ENCODE measurements at places on chromosomes 4 and X.

DNA sequence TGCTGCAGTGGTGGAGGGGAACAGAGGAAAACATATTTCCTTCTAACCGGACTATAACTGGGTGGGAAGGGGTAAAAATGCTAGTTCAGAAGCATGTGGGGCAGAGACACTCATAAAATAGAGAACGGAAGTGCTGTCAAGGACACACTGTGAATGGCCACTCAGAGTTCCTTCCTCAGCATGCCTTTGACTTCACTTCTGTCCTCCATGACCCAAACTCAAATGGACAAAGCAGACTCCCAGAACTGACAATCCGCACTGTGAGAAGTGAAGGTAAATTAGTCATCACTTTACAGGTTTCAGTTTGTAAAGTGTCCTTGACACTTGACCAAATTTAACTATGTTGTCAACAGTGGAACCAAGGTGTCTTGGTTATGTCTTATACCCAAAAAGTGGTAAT is 30.2 kb upstream of the ELF2 start:
- no peak for DNase-seq

DNA sequence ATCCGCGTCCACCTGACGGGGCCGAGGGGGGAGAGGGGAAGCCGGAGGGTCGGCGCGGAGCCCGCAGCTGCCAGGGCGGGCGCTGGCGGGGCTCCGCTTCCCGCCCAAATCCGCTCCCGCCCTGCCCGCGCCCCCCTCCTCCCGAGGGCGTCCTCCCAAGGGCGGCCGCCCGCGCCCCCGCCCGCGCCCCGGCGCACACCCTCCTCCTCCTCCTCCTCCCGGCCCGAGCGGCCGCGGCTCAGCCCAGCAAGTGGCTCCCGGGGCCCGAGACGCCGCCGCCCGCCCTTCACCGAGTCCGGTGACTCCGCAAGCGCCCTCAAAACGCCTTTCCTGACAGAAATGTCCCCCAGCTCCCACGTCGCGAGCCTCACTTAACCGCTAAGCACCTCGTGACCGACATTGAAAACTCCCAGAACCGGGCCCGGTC is 487 bp downstream of the HMGB2 start:
- peak; percentile 46 for DNase-seq

- DNase-seq = no peak
These were observed 94.8 kb upstream of the DCLK2 start for GRCh38 chr4:149983401-149983800.

GRCh38 chr4:86338989-86339388 is 20.9 kb downstream of the MAPK10 start:
- DNase-seq = peak; percentile 43

- DNase-seq = no peak
These were observed 57.2 kb downstream of the USP38 start for GRCh38 chr4:143241892-143242291.

GRCh38 chr4:155478336-155478835 is 101.6 kb upstream of the MAP9 start:
- no peak for DNase-seq

GRCh38 chr4:40916880-40917279 is 167.1 kb downstream of the NSUN7 start:
- DNase-seq = peak; percentile 85

GRCh38 chrX:5936438-5936837 is 292.2 kb downstream of the NLGN4X start:
- DNase-seq = no peak

GRCh38 chrX:13367950-13368349 is 48.1 kb upstream of the ATXN3L start:
- DNase-seq = no peak

GRCh38 chr4:65825116-65825753 is 154.9 kb upstream of the EPHA5 start:
- peak; percentile 6 for DNase-seq

DNA sequence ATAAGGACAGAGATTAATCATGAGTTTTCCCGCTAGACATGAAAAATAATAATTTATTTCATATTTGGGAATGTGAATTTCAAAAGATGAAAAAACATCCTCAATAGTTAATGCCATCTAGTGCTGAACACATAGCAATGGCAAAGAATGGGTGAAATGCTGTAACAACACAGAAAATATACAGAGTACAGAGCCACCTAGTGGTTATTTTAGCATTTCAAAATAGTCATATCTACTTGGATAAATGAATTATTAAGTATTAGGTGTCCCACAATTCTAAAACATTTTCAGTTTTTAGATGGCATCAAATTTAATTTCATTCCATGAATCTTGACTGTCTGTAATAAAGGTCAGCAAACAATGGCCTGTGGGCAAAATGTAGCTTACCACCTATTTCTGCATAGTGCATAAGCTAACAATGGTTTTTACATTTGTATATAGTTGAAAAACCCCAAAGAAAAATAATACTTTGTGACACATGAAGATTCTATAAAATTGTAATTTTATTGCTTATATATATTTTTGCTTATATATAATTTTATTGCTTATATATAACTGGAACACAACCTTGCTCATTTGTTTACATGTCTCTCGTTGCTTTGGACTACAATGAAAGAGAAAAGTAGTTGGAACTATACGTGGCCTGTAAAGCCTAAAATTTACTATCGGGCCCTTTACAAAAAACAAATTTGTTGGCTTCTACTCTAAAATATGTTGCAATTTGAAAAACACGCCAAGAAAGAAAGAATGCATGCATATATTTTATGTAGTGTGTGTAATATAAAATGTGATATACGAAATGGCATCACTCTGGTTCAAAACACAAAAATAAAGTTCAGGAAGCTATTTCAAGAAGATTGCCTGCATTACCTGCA is 99.1 kb upstream of the FAM47C start:
- DNase-seq = peak; percentile 52

DNA sequence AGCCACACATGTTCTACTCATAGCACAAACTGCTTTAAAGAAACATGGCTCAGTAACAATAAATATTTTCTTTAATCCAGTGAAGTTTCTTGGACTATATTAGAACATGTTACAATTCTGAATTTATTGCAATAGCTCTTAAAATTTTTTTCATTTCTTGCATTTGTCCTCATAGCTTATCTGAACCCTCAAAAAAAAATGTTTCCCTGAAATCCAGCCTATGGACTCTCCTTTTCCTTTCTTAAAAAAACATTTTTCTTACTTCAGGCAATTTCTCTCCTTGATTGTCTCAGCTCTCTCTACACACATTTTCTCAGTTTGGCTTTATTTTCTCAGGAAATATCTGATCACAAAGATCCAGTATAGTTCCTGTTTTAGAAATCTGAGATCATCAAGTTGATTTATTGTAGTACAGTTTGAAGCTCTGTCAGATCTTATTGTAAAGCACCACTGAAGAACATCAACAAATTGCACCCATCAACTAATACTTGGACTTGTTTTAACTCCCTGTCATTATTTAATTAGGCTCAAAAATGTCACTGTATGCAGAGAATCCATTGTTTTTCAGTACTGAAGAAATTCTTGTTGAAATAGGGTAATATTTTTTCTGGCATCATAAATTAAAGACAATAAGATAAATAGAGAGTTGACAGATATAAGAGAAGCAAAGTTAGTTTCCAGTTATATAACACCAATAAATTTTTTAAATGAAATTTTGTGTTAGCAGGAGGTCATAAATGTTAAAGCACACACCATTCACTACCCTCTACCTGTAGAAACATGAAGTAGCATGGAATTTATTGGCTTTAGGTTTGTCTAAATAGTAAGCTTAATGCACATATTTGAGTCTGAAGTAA is 317.7 kb downstream of the ARHGAP24 start:
- no peak for DNase-seq

DNA sequence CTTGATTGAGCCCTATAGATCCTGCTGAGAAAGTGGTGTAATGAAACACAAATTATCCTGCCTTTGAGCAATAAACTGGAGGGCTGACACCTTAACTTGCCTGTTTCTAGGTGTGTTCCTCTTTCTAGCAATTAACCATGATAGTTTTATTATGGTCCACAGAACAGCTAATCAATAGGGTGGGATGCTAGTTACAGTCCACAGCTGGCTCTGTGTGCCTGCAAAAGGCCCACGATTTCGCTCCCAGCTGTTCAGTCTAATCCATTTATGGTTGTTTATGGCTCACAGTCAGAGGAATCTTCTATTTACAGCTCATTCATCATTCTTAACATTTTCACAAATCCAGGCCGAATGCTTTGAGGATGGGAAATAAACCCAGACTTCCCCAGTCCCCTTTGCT is 674.9 kb downstream of the SMARCA1 start:
- DNase-seq = no peak

- DNase-seq = peak; percentile 30
These were observed 132.0 kb downstream of the ATG4A start for GRCh38 chrX:108223585-108223984.

- no peak for DNase-seq
These were observed 15.0 kb upstream of the ELF4 start for GRCh38 chrX:130125091-130125874.

DNA sequence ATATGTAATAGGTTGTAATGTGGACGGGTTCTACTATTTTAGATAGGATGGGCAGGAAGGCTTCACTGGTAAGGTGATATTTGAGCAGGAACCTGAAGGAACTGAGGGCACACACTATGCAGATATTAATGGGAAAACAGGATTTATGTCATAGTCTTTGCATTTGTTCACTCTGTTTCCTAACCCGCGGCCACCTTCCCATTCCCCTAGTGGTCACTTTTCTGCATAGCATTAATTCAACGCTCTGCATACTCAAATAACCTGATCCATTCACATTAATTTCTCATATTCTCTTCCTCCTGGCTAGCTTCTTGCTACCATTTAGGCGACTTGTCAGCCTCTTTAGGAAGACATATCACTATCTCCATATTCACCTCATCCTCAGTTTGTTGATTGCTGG is 61.5 kb downstream of the GSPT2 start:
- DNase-seq = no peak

- peak; percentile 68 for DNase-seq
These were observed 56.0 kb downstream of the PDLIM5 start for GRCh38 chr4:94507708-94508107.

- DNase-seq = no peak
These were observed 20.5 kb downstream of the AKAP4 start for GRCh38 chrX:50180073-50180940.

DNA sequence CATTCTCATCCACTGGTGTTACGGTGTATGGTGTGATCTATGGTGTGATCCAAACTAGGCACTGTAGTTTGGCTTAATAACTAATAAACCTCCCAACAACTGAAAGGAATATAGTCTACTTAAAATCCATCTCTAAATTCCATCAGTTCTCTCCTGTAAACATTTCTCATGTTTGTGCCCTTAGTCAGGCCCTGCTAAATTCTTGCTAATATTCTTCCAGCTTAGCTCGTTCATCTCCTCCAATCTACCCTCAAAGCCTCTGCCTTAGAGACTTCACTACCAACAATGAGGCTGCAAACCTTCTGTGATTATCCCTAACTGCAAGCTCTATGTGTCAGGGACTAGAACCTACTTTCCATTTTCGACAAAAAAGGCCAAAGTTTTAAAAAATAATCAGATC is 28.1 kb downstream of the ZAR1 start:
- DNase-seq = no peak

DNA sequence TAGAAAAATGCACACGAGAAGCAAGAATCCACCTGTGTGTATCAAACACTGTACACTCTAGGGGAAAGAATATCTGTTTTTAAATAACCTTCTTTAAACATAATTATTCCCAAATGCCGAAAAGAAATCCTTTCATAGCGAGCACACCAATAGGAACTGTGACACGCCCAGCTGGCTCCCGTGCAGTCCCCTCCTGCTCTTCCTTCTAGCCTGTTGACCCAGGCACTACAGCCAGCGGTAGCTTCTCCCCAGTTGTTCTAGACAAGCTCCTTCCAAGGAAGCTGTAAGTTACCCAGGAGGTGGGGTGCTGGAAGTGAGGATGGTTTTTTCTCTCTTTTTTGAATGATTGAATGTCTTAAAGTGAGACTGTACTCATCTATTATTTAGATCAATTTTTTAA is 19.5 kb upstream of the NOCT start:
- no peak for DNase-seq

DNA sequence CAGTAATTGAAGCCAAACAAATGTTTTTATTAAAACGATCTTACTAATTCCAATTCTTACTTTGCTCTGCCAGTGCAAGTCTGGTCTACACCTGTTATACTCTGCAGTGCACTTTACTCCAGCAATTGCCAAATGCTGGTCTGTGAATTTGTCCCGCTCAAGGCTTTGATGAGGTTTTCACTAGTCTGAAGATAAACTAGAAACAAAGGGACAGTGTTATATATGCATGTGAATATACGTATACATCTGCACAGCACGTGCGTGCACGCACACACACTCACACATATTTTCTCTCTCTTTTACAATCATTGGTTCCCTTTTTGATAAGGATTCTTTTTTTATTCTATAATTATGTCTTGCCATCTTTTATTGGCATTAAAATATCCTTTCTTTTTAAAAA is 88.5 kb upstream of the LCORL start:
- no peak for DNase-seq

- peak; percentile 70 for DNase-seq
These were observed 169.8 kb upstream of the GALNT7 start for GRCh38 chr4:172998527-172999469.

DNA sequence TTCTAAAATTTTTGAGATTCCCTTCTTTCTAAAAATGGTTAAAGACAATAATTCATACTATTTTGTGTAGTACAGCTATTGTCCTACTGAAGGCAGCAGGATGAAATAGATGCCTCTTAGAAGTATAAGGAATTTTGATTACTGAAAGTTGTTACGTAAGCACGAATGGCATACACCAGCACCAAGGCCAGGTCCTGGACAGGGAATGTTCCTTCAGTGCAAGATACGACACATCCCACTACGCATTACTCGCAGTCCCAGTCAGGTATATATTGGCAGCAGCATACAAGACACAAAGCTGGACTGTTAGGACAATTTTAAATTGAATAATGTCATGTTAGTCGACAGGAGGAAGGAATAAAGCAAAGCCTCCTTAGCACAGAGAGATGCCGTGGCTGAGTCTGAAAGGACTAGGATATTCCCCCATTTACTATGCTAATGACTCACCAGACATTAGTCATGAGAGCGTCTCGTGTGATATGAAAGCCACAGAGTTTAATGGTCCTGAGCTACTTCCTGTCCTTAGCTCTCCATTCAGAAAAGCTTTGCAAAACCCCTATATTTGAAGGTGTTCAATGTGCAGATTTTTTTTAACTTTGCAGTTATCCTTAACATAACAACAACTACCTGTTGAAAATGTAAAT is 504.3 kb downstream of the FAM133A start:
- no peak for DNase-seq

GRCh38 chrX:12496343-12496742 is 294.9 kb upstream of the PRPS2 start:
- DNase-seq = no peak

DNA sequence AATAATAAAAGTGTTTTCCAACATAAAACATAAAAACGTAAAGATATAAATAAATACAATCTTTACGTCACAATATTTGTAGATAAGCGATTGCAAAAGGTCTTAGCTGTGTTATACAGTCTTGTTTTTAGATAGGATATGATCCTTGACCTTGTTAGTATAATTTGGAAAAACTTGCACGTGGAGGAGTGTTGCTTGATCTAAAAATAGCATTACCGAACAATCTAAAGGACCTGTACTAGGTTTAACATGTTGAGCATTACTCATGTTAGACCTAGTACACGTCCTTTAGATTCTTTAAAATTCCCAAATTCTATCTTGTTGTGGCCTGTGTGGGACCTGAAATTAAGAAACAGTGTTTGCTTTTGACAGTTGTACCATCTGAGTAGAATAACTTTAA is 1.6 kb downstream of the METAP1 start:
- DNase-seq = no peak
